ENCODE measurements at places on chromosomes 1 and 21.

DNA sequence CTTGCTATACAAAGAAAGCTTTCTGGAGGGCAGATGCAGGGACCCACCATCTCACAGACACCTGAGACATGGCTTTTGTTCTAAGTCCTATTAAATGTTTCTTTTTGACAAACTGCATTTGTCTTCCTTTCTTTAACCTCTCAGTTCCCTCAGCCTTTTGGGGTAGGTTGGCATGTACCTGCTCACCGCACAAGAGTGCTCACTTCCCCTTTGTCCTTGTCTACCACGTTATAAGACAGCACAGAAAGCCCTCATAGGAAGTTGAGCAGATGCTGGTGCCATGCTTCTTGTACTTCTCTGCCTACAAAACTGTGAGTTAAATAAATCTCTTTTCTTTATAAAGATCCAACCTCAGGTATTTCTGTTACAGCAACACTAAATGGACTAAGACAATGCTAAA, 31.9 kb upstream of the RGS21 start:
- no peak for DNase-seq

DNA sequence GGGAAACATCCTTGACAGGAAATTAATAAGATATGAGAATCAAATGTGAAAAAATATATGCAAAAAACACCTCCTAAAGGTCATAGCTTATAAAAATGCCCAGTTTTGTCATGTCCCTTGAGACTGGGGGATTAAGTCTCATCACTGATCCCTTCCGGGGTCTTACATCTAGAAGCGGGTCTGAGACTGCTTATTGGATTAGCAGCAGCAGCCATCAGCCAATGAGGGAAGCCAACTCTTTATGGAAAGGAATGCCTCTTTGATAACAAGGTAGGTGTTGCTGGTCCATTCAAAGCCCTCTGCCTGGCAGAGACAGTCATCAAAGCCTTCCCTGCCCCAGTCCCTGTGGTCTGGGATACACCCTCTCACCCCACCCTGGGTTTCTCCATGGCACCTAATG, 3.9 kb upstream of the CACNA1S start:
- DNase-seq, result no peak

DNA sequence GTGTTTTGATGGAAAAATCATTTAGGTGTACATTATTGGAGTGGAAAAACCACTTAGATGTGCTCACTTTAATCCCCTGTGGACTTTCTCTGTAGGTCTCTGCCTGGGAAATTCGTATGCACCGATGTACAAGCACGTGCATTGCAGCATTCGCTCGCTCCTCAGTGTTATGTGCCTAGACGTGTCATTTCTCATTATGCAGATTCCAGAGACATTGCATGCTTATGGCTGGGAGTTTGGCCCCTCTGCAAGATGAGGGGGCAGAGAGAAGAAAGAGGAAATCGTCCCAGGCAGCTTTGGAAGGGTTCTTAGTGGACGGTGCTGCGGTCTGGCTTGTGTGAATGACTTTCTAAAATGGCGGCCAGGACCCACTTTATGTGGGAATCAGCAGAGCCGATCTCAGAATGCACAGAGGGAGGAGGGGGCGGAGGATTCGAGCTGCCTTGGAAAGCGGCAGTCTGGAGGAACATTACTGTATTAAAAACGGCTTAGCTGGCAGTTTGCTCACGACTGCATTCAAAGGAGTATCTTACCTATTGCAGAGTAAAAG, 2.3 kb downstream of the SPEN start:
- DNase-seq, result peak; percentile 85

DNA sequence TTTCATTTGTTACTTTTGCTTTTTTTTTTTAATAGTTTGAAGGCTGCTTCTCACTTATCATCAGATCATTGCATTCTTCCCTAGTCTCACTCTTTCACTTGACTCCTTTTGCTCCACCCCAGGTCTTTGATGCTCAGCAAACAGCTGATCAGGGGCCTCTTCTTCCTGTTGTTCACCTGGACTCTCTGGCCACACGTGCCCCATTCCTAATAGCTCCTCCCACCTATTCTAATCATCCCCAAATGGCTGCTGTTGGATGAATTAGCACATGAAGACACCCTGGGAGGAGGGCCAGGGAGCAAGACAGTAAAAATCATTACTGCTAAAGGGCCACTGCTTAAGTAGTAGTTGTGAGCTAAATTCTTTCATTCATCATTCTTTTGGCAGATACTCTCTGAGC, 119.5 kb downstream of the MAB21L3 start:
- DNase-seq, result no peak

Measured in NAMALWA (cell line).